ENCODE measurements at places on chromosomes 7 and 10.

- DNase-seq, result no peak
These were observed 163.5 kb downstream of the GFRA1 start for GRCh38 chr10:116109481-116109880.

DNA sequence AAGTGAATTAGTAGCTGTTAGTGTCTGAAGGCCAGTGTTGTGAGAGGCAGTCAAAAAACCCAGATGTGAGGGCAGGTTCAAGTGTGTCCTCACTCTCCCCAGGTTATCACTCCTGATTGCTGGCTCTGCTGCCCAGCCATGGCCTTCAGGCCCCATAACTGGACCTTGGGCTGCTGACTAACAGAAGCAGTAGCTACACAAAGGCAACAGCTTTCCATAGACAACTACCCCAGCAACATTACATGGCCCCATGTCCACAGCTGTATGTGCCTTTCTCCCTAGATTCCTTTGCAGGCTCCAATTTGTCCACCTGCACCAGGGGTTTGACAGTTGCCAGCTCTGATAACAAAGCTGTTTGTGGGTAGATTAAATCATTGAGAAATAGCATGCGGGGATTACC lies 297.8 kb downstream of the ARL4A start:
- DNase-seq, result no peak

DNA sequence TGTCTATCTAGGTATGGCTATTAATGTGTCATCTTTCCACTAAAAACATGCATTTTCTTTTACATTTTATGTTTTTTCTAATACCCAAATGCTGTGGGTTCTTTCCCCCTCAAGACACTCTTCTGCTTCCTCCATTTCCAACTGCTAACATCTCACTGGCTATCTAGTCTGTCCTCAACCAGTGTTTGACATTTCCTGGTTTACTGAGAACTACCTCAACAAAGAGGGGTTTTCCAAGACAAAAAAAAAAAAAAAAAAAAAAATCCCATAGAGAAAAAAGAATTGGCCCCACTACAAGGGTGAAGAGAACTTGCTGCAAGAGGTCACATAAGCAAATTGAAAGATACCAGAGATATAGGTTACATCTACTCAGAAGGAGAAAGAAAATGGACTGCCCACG lies 359.7 kb downstream of the CRPPA start:
- no peak for DNase-seq

- DNase-seq, result no peak
These were observed 196.7 kb downstream of the MTERF1 start for GRCh38 chr7:91683823-91684222.

GRCh38 chr10:80199828-80200227 lies 5.5 kb downstream of the ANXA11 start:
- no peak for DNase-seq
